Naive thymus-derived CD8-positive, alpha-beta T cell (primary cell): ENCODE measurements at places on chromosomes 12 and 14.

GRCh38 chr12:11859705-11860425 lies 210.4 kb downstream of the ETV6 start:
- no peak for DNase-seq

DNA sequence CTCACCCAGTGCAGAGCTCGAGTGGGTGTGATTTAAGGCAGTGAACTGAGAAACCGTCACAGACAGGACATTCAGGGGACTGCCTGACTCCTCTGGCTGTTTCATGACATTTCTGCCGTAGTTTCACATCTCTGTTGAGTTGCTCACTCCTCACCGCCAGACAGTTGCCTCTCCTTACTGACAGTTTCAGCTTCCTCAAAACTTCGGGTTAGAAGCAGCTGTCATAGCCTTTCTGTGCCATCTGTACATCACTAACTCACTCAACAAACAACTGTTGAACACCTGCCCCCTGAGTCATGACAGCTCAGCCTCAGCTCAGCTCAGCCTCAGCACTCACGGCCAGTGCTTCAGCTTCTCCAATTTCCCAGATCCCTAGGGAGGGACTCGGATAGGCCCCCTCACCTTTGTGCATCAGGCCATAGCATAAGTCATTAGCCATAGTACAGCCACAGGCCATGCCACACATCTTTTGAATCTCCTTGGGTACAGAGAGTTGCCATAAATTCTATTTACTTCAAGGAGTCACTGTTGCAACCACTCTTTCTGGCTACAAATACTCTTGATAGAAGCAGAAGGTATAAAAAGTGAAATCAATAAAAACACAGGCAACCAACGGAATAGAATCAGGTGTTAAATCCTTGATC lies 6.2 kb upstream of the SLC15A4 start:
- no peak for DNase-seq

GRCh38 chr14:95428557-95428956 lies 87.9 kb downstream of the SYNE3 start:
- DNase-seq: no peak

DNA sequence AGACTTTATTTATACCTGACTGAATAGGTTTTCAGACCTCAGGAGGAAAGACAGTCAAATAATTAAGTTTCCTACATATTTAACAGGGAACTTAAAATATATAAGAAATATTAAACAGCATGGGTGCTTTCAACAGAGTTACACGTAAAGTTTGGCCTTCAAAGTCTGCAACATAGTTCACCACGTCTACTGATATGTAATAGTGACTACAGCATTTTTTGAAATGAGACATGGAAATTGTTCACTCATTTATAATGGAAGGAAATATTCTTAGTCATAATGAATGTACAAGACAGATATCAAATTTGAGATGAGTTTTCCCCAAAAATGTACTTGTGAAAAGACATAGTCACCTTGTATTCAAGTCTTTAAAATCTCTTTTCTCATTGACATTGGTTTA lies 56.7 kb upstream of the KCNMB4 start:
- DNase-seq: no peak

GRCh38 chr12:85923767-85924331 lies 49.8 kb downstream of the NTS start:
- DNase-seq: no peak

- DNase-seq: peak; percentile 85
Measured at GRCh38 chr14:106790189-106791036, 1264.0 kb downstream of the TMEM121 start.

- DNase-seq: no peak
Measured at GRCh38 chr12:84946753-84947152, 34.2 kb upstream of the SLC6A15 start.

DNA sequence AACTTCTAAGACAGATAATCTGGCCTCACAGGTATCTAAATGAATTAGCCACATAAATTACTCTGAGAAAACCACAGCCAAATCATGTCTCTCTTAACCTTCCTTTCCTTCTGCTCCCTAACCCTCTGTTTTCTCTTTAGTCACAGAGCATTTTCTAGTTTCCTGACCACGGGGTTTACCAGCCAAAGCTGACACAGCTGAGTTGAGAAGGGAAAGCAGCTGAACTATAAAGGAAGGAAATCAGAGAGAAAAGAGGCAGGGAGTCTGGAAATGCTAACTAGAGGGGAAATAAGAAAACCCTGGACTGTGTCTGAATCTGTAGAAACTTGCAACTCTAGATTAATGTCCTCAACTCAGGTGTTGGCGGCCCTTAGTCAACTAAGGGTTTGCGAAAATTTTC lies 24.4 kb downstream of the ANKS1B start:
- no peak for DNase-seq

DNA sequence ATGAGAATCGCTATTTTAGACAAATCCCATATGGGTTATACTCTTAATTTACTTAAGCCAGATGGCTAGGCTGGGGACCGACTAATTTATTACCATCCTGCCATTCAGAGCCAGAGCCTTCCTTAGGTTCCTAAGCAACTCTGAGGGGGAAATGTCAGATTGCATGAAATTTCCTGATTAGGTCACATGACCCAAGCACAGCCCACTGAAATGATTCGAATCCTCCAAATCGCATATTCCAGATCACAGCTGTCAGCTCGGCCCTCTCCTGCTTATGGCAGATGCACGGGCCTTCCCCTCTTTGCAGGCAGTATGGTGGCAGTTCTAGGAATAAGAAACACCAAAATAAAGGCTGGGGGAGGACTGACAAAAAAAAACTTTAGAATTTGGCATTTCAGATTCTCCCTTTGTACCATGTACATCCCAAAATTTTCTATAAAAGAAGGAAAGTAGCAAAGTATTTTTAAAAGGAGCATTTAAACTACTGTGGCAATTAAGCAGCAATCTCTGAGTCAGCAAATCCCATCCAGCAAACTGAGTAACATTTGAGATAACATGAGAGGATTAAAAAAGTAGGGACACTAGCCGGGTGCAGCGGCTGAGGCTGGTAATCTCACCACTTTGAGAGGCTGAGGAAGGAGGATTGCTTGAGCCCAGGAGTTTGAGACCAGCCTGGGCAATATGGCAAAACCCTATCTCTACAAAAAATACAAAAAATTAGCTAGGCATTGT lies 30.5 kb upstream of the NUDT4 start:
- DNase-seq: no peak

DNA sequence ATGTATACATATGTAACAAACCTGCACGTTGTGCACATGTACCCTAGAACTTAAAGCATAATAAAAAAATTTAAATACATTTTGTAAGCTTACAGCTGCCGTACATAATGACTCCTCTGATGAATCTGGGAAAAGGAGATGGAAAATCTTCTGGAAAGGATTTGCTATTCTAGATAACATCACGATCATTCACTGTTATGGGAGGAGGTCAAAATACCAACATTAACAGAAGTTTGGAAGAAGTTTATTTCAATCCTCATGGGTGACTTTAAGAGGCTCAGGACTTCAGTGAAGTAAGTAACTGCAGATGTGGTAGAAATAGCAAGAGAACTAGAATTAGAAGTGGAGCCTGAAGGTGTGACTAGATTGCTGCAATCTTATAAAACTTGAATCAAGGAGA lies 172.2 kb downstream of the SLC16A7 start:
- DNase-seq: no peak

GRCh38 chr14:91341334-91341733 lies 76.3 kb downstream of the CCDC88C start:
- DNase-seq: no peak

DNA sequence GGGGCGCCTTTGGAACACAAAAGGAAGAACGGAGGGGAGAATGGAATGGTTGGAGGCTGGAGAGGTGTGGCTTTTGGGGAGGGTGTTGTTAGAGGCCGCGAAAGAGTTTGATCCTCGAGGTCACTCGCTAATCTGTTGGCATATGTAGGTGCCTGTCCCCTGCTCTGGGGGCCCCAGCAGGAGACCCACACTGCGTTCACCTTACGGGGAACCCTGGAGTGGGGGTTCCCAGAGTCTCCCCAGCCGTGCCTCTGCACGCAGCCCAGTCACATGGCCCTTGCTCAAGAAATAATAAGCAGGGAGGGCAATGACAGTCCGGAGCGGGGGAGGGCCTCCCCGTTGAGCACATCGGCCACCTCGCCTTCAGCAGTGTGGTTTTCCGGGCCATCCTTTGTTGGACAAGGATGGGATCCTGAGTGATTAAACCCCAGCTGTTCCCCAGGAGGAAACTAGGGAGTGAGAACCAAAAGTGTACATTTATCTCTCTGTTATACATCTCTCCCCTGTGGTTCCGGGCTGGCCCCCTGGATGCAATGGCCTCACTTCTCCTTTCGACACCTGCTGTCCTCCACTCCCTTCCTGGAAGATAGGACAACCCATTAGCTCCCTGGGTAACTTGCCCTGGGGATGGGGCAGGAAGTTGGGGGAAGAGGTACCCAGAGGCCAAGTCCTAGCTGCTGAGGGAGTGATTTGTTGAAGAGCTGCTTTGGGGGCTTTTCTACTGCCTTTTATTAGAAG lies 1.3 kb downstream of the PLEKHG3 start:
- no peak for DNase-seq

DNA sequence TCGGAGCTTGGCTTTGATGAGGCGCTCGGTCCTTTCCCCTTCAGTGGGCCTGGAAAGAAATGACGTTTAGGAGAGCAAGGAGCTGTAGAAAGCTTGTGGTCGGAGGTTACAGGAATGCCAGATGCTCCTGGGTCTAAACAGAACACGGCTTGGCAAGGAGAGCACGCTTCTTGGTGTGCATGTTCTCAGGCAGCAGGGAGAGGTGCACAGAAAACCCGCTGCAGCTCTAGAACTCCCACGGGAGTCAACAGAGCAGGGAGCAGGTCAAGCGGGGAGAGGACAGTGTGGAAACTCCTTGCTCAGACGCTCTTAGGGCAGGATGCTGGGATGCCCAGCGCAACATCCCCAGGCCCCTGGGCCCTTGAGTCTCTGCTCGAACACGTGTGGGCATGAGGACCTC lies 51.0 kb downstream of the SSH1 start:
- DNase-seq: no peak

GRCh38 chr14:69288956-69289705 lies 29.2 kb downstream of the GALNT16 start:
- DNase-seq: no peak

DNA sequence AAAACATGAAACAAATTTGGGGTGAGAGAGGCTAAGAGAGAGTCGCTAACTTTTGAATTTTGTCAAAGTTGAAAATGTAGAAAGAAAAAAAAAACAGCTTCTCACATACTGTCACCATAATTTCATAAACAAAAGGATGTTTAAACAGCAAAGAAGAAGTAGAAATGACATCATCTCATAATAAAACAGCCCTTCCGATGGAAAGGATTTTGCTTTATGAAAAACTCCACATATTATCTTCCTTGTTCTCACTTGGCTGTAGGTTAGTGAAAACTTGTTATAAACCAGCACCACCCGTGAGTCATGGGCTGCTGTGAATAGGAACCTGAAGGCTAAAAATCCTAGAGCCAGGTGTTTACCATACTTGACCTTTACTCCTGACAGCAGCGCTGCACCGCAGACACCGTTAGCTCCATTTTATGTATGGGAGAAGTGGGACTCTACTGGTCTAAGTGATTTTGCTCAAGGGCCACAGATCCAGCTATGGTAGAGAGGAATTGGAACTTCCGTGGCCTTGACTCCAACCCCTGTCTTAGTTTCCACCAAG lies 63.0 kb upstream of the VRK1 start:
- DNase-seq: no peak

DNA sequence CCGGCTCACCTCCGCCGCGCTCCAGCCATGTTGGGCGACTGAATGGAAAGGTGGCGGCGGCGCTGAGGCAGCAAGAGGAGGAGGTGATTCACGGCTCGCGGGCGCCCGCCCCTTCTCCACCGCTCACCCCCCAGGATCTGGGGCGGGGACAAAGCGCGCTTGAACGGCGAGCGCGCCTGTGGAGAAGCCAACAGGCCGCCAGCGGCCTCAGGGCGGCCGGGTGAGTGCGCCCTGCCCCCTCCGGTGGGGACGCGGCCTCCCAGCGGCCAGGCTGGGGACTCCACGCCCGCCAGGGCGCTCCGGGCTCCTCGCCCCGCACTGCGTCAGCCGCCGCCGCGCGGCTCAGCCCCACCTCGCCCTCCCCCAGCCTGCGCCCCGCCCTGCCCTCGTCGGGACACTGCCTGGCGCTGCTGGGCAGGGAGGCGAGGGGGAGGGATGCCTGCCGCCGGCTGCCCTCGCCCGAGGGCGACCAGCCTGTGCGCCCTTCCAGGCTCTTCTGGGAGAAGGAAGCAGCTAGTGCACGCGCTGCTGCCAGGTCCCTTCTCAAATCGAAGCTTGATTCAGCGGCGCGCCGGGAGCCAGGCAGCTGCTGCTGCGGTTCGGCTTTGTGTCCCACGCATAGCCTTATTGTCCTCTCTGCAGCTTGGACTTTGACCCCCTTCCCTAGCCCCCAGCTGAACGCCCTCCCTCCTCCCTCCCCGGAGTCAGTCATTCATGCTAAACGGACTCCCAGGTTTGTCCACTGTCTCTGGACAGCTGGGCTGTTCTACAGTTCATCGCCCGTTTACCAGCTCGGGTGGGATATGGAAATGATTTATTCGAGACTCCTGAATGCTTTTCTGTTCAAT lies at the start of gene KIF21A:
Gene KIF21A (minus strand): TSS at position 40 of the 848 bp plus-strand sequence. CDS start 150 bp downstream, outside the sequence.
- peak; percentile 79 for DNase-seq

DNA sequence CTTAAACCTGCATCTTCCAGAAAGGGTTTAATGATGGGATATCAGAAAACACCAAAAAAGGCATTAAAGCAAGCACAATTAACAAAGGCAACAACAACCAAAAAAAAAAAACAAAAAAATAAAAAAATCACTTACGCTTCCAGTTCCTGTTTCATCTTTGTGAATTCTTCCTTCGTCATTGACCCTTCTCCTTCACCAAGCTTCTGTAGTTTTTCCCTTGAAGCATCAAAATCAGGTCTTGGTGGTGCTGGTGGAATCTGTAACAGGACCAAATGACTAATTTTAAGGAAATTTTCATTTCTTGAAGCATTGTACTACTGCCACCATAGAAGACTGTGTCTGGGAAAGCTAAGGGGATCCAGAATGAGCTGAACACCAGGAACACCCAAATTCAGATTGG lies 24.5 kb downstream of the SNX6 start:
- no peak for DNase-seq

- no peak for DNase-seq
Measured at GRCh38 chr12:100672075-100672592, 98.7 kb downstream of the GAS2L3 start.

- no peak for DNase-seq
Measured at GRCh38 chr14:92109490-92109889, 3.1 kb upstream of the ATXN3 start.

- no peak for DNase-seq
Measured at GRCh38 chr12:57156701-57157403, 9.4 kb upstream of the LRP1-AS start.

DNA sequence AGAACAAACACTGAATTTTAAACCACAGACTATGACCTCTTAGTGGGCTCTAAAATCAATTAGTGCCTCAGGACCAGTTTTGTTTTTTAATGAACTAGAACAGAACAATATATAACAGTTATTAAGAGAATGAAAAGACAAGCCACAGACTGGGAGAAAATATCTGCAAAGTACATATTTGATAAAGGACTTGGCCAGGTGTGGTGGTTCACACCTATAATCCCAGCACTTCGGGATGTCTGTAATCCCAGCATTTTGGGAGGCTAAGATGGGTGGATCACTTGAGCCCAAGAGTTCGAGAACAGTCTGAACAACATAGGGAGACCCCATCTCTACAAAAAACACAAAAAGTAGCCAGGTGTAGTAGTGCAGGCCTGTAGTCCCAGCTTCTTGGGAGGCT lies 36.2 kb downstream of the PPP1R13B start:
- no peak for DNase-seq

GRCh38 chr12:98594050-98594835 lies 757 bp downstream of the SLC25A3 start:
- no peak for DNase-seq

GRCh38 chr14:28001002-28001401 lies 765.6 kb upstream of the FOXG1 start:
- no peak for DNase-seq

- DNase-seq: no peak
Measured at GRCh38 chr14:21233457-21234076, 35.7 kb downstream of the HNRNPC start.
